Epithelial cell of esophagus (primary cell): ENCODE measurements at places on chromosomes 1 and 21.

GRCh38 chr1:72946903-72947499, 664.7 kb upstream of the NEGR1 start:
- no peak for DNase-seq

DNA sequence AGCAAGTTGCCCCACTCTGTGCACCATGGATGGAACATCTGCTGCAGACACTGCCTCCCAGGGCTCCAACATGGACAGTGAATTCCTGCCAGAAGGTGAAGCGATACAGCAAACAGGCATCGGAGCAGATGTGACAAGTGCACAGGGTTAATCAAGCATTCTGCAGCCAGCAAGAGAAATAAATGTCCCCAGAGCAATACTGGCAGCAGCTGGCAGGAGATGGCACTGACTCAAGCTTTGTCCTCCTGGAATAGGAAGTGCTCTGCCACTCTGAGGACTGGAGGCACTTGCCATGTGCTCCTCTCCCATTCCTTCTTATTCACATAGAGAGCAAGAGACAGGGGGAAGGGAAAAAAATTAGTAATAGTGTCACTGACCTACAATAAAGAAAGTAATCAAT, 402.7 kb upstream of the DAB1 start:
- DNase-seq = no peak

GRCh38 chr1:93878889-93879586, at the start of gene DNTTIP2:
Gene DNTTIP2, minus strand, starts transcription at chr1:93879206. Its CDS starts 58 bp downstream, at chr1:93879148.
- peak; percentile 91 for DNase-seq

GRCh38 chr1:110846861-110847260, 26.1 kb upstream of the CD53 start:
- no peak for DNase-seq

- no peak for DNase-seq
Measured at GRCh38 chr1:30414086-30414850, 309.1 kb downstream of the MATN1 start.

GRCh38 chr1:97123717-97124431, 402.3 kb downstream of the PTBP2 start:
- peak; percentile 6 for DNase-seq

DNA sequence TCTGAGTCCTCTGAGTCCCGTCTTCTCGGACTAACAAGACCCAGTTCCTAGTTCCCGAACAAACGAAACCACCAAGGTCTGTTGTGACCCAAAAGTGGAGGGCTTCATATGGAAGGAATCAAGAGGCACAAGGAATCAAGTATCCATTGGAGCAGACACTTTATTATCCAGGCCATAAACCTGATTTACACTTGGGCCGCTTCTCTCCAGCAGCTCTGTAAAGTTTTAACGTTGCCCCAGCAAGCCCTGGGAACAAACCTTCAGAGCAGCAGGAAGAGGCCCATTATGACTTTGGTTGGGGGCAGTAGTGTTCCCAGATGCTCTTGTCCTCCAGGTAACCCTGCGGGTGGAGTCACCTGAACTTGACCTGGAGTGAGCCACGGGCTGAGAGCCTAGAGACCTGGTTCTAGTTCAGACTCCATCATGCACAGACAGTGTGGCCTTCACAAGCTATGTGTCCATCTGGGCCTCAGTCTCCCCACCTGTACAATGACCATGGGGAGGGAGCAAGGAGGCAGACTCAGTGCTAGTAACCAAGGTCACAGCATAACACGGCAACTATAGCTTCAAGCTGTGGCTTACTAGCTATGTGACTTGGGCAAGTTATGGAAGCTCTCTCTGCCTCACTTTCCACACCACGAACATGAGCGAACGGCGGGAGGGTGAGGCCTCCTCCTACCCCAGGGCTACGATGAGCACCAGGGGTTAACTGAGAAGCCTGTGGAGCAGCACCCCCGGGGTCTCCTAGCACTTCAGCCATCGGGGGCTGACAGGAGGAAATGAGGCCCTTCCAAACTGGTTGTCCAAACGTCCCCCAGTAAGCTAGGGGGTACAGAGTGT, 95.7 kb downstream of the GLIS1 start:
- DNase-seq = no peak

- DNase-seq = no peak
Measured at GRCh38 chr1:226405411-226405988, 2.4 kb downstream of the PARP1 start.

DNA sequence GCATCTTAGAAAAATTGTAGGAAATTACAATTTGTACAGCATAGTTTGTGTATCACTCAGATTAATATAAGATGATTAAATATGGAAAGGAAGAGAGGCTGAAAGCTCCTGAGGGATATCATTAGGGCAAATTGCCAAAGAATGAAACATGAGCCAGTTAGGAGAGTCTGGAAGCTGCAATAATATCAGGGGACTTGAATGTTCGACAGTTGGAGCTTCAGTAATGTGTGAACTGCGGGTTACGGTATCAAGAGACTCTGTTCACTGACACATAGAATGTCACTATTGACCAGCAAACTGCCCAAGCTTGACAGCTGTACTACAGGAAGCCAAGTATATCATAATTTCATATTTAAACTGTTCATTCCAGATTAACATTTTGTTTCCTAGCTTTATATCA, 157.2 kb downstream of the DENND1B start:
- DNase-seq = peak; percentile 4

- DNase-seq = peak; percentile 29
Measured at GRCh38 chr1:34709547-34709946, 45.3 kb upstream of the GJB5 start.

DNA sequence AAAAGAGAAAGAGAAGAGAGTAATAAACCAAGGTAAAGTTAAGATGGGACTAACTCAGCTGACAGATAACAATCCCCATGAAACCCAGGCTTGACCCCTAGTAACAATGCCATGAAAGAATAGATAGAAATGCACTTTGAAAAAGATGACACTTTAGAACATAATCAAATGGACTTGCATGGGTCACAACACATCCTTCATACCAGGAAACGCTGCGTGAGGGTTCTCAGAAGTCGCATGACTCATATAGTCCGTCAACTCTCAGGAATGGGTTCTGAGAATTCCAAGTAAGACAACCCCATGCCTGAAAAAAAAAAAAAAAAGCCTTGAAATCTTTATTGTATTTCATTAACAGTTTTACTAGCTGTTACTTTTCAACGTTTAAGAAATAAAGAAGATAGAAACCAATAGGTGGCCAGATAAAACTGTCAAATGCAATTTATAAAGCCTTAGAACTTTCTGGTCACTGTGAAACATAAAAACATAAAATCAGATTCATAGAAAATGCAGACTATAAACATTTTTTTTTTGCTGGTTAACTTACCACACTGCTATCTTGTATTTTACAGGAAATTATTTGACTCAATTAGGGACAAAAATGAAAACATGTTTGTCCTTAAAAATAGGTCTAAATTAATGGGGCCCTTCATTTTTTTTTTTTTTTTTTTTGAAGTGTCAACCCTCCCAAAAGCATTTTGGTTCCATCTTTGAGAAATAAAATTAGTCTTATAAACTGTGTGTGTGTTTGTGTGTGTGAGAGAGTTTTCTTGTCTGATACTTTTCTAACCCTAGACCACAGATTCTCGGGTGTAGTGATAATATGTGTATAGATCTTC, 202.1 kb downstream of the NCAM2 start:
- DNase-seq = peak; percentile 58

GRCh38 chr1:62271948-62272728, 47.1 kb downstream of the KANK4 start:
- no peak for DNase-seq

DNA sequence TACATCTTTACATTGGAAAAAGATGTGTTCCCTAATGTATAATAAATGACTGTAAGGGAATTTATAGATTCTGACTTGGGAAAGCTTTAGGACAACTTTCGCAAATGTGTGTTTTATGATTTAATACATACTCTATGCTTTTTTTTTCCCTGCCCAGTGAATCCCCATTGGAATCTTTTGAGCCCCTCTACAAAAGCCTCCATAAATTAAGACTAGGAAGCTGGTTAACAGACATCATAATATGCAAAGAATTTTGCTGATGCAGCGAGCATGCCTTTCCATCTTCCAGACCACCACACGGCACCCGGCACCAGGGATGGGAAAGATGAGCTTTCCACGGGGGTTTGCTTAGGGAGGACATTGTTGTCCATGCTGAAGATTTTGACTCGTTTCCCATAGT, 156.1 kb upstream of the IVNS1ABP start:
- no peak for DNase-seq

GRCh38 chr1:172581779-172582178, 48.8 kb downstream of the SUCO start:
- DNase-seq = no peak

DNA sequence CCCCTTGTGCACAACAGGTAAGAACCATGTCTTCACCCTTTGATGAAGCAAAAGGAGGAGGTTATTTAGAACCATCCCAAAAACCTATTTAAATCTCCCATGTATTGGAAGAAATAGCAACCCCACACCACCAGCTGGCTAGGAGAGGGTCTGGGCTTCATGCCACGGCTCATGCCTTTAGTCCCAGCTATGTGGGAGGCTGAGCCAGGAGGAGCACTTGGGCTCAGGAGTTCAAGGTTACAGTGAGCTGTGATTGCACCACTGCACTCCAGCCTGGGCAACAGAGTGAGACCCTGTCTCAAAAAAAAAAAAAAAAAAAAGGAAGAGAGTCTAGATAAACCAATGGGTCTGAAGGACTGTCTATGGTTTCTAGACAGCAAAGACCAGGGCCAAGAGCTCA, 197.9 kb upstream of the COA6 start:
- no peak for DNase-seq

- DNase-seq = no peak
Measured at GRCh38 chr1:205182930-205183329, 28.6 kb downstream of the DSTYK start.

- DNase-seq = no peak
Measured at GRCh38 chr1:147472966-147473732, 68.2 kb upstream of the BCL9 start.

DNA sequence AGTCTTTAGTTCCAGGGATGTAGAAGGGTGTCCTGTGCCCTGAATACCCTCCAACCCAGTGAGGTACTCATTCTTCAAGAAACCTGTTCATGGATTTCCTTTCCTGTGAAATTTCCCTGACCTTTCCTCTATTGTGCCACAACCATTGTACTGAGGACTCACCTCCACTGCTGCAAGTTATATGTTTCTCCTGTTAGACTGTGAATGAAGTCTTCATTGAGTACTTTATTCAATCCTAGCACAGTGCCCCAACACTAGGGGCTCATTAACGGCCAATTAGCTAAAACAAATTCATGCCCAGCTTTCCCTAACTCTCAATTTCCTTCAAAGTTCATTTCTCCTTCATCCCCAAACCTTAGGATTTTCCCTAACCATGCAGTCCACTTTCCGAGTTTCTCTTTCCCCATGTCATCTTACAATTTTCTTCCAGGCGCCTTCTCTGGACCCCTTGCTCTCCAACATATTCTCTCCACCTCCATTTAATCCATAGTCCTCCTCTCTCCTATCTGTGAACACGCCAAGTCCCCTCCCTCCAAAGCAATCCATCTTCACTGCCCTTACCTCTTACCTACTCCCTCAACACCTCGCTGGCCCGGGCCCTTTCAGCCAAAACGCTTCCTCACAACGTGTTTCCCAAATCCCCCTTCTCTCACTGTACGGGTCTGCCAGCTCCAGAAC, 1.3 kb downstream of the TRIM33 start:
- DNase-seq = no peak

DNA sequence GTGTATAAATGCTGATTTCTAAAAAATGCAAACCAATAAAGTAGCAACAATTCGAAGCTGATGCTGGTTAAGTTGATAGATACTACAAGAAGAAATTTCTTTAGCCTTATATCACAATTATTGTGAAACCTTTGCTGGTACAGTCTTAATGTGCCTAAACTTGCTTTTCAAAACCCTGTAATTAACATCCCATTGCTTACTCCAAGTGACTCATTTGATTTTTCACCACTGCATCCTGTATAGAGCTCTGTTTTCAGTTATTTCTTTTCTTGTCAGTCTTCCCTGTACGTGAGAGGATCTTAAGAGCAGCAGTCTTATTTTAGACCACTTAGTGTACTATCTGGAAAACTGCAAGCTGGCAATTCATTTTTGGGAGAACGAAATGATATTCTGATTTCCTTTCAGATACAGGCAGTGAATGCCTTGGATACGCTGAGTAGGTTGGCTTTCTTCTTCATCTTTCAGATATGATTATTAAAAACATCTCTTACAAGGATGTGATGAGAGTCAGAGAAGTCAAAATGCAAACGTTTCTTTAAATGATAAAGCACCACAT, 210.3 kb downstream of the KCTD3 start:
- peak; percentile 84 for DNase-seq

DNA sequence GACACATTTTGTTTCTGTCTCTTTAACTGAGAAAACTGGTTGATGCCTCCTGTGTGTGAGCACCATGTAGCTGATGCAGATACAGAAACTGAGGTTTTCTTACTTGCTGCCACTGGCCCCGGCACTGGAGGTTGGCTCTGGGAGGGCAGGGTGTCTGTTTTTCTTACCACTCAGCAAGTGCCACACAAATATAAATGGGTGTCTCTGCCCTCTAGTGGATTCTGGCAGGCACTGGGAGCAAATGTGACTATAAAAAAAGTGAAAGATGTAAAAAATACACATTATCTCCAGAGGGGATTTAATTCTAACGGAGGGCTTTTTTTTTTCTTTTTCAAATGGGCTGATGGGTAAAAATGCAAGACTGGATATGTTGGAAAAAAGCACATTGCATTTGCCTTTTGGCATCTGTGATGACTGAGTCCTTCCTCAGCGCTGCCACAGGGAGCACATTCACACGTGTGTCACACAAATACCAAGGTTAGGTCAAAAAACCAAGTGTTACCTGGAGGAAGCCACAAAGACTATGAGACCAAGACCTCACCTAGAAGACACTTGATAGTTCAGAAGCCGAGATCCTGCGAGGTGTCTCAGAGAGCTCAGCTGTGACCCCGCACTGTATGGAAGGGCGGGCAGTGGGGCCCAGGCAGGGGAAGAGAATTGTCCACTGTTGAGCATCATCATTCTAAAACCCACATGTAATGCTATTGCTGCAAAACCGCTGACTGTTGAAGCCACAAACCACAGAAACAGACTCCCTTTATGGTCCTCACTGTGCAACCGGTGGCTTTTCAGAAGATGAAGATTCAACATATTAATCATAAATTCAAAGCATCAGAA, 18.9 kb downstream of the PGBD2 start:
- DNase-seq = peak; percentile 65

GRCh38 chr1:40539338-40539737, 7.9 kb downstream of the ZNF684 start:
- no peak for DNase-seq
